Progenitor cell of endocrine pancreas (in vitro differentiated cells): ENCODE measurements at places on chromosomes 2 and 18.

GRCh38 chr2:216017365-216017764 is 4.0 kb upstream of the MREG start:
- no peak for DNase-seq

GRCh38 chr2:55781542-55781941 is 87.9 kb upstream of the PNPT1 start:
- DNase-seq = no peak

DNA sequence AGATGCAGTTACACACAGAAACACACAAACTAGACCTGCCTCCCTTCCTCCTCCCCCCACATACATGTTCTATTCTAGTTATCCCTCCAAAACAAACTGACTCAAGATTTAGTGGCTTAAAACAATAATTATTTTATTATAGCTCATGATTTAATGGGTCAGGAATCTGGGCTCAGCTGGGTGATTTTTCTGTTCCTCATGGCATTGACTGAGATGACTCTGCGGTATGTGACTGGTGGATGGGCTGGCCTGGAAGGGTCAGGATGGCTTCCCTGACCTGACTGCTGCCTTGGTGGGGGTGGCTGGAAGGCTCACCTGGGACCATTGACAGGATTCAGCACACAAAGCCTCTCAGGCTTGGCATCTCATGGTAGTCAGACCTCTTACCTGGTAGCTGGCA is 33.7 kb upstream of the NTSR2 start:
- no peak for DNase-seq

DNA sequence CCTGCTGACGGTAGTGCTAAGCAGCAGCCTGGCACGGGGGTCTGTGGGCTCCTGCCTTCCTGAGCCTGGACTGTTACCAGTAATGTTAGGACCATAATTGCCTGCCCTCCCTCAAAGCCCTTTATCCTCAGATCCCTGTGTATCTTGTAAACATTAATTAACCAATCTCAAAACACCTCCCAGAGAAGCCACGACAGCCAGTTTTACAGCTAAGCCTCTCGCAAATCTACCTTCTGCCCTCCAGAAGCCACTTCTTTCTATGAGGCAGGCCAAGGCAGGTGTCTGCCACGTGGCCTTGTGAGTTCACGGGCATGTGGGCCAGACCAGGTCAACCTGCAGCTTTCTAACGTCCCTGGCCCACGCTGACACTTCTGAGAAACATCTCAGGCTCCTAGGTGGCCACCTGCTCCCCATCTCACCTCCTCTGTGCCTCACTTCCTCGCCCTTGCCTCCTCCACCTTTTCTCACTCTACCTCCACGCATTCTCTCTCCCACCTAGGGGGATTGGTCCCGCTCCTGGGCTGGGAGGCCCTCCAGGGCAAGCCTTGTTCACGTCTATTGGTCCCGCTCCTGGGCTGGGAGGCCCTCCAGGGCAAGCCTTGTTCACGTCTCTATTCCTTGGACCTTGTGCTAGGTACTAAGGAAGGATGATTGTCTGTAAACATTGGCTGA is 64.3 kb downstream of the EDAR start:
- DNase-seq = no peak

GRCh38 chr2:69624611-69625010 is 18.9 kb downstream of the AAK1 start:
- no peak for DNase-seq

GRCh38 chr2:150643114-150643725 is 155.8 kb upstream of the RND3 start:
- no peak for DNase-seq

GRCh38 chr2:34844629-34845028 is 1245.5 kb upstream of the FAM98A start:
- DNase-seq = no peak

GRCh38 chr2:182241936-182242335 is 184.9 kb downstream of the PDE1A start:
- no peak for DNase-seq

GRCh38 chr2:42886921-42887320 is 94.5 kb upstream of the HAAO start:
- no peak for DNase-seq

DNA sequence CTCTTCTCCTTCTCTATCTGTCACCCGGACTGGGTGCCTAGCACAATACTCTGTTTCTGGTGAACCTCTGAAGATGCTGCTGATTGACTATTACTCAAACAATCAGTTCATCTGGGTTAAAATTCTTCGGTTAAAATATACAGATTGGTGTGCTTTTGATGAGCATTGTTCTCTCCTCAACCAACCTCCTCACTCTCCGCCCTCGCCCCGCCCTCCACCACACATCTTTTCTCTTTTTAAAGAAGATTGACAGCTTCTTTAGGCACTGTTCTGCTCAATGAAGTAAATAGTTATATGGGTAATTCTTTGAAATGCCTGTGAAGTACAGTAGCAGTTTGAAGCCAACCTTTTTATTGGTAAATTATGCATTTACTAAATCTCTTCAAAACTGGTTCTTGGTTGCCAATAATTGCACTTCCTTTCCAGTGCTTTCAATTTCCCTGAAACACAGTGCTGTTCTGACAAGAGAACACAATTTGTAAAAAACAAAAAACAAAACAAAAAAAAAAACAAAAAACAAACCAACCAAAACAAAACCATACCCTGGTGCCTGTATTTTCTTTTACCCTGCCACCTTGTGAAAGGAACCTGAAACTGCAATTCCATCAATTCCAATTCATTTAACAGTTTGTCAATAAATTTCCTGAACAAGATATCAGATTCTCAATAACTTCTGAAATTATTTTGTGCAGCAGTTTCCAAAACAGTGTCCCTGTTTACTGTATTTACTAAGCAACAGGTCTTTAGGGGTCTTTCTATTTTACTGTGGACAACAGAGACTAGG is 188.6 kb downstream of the LRP1B start:
- DNase-seq = no peak

- no peak for DNase-seq
Observed at GRCh38 chr18:23268641-23269040, 133.4 kb downstream of the CABLES1 start.

DNA sequence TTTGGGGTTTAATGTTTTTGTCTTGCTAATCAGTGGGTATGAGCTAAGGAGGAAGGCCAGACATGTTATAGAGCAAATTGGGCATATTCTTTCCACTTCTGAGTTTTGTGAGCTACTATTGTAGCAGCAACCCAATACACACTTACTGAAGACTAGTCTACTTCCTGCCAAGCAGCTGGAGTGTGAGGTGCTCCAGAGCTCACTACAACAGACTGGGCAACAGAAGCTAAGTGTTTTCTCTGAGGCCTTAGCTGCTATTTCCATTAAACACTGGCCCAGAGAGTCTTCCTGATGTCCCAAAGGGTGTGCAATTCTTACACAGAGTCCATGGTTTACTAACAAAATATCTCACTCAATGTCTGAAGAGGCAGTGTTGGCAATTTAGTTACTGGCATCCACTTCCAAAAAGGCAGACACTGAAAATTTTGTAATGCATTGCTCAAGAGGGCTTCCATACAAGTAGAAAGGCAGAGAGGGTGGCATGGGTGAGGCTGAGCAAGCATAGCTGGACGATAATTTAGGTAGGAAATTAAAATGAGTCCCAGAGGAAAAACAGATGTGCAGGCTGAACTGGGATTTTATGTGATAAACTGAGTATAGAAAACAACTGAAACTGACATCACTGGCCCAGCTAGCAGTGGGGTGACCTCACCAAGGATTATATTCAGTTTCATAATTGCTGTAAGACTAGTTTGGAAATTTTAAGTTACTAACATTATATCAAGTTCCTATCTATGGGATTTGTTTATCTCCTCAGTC is 68.6 kb downstream of the ZC3H6 start:
- no peak for DNase-seq

- no peak for DNase-seq
Observed at GRCh38 chr2:176157499-176158185, 535 bp downstream of the HOXD3 start.

- DNase-seq = no peak
Observed at GRCh38 chr18:60872434-60872833, 460.8 kb upstream of the CDH20 start.

- no peak for DNase-seq
Observed at GRCh38 chr18:77702686-77703085, 453.0 kb downstream of the GALR1 start.

- DNase-seq = no peak
Observed at GRCh38 chr2:103172821-103173220, 411.0 kb downstream of the TMEM182 start.

DNA sequence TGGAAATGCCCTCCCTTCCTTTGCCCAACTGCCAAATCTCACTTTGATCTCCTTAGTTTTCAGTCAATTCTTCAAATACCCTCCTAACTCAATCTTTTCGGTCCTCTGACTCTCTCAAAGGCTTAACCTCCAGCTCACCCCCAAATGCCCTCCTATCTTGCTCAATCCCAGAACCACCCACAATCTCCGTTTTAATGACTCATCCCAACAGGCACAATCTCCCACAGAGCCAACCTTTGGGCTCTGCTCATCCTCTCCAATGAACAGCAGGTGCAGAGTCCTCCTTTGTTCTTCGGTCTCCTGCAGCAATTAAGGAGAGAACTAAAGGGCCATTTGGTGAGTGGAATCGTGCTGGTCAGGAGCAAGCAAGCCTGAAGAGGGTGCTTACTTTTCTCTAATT is 366.1 kb upstream of the CRIM1 start:
- no peak for DNase-seq

- no peak for DNase-seq
Observed at GRCh38 chr2:70371753-70372152, 69.9 kb upstream of the FAM136A start.

DNA sequence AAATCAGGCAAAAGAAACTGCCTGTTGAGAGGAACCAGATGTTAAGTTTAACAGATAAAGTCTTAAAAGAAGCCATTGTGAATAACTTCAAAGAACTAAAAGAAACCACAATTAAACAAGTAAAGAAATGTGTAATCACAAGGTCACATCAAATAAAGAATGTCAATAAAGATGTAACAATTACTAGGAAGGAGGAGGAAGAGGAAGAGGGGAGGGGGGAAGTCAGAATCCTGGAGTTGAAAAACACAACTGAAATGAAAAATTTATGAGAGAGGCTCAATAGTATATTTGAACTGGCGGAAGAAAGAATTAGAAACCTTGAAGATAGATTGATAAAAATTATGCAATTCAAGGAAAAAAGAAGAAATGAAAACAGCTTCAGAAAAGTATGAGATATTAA is 88.4 kb upstream of the CRIM1 start:
- no peak for DNase-seq

- no peak for DNase-seq
Observed at GRCh38 chr2:190110131-190110530, 47.6 kb upstream of the MSTN start.

DNA sequence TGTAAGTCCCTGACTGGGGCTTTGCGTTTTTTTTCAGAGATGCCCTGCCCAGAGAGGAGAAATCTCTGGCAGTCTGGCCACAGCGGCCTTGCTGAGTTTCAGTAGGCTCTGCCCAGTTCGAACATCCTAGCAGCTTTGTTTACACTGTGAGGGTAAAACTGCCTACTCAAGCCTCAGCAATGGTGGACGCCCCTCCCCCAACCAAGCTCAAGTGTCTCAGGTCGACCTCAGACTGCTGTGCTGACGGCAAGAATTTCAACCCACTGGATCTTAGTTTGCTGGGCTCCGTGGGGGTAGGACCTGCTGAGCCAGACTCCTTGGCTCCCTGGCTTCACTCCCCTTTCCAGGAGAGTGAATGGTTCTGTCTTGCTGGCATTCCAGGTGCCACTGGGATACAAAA is 31.7 kb downstream of the L3MBTL4 start:
- no peak for DNase-seq

DNA sequence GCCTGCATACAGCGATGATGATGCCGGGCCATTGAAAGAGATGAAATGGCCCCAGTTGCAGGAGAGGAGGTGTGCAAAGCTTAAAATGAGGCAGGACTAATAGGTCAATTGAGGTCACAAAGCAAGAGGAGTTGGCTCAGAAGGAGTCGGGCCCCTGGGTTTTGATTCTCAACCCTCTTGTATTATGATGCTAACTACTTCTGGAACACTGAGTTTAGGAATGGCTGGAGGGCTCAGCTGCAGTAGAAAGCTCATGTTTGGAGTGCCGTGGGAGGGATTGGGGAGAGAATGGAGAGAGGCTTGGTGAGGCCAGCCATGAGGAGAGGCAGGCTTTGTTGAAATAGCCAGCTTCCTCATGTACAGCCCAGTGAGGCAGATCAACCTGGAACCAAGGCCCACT is 4.8 kb downstream of the TNP1 start:
- DNase-seq = no peak

DNA sequence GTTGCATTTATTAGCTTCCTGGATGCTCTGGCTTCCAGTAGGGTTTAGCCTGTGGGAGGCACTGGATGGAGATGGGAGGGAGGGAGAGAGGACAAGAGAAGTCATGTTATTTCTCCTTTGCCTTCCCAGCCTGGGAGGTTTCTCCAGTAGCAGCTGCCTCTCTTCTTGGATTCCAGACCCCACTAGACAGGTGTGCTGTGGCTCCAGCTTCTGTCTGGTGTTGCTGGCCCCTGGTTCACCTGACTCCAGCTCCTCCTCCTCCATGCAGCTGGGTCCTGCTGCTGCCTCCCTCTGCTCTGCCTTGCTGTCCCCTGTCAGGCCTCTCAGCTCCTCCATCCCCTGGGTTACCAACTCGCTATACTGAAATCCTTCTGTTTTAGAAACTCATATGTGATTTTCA is 188.9 kb upstream of the TNP1 start:
- DNase-seq = no peak

GRCh38 chr2:15941871-15942710 is 1.7 kb downstream of the MYCN start:
- peak; percentile 37 for DNase-seq

- DNase-seq = no peak
Observed at GRCh38 chr2:176334729-176335128, 65.5 kb downstream of the MTX2 start.

DNA sequence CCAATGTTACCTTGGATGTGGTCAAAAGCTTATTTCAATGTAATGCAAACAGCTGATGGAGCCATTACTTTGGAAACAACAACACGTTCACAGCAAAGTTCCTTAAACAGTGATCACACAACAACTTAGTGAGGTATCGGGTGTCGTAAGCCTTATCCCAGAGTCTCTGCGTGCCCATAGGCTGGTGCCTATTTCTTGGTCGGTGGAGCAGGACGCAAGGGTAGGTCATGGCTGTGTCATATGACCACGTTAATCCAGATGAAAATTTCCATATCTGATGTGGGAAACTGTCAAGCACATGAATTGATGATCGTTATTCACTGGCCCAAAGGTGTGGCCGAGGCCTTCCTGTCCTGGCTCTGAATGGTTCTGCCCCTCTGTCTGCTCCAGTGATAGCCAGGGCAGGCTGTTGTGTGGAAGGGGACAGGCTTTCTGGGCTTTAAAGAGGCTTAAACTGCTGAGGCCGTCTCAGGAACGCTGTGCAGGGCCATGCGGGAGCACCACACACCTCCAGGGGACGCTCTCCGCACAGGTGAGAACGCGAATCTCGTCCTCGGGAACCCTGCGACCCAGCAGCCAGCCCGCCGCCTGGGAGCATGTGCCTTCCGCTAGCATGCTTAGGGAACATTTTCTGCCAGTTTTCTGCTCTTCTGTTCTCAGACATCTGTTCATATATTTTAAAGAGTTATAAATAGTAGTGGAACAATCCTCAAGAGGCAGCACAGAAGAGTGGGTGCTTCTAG is 90.6 kb downstream of the KCTD1 start:
- DNase-seq = no peak
